Naive thymus-derived CD8-positive, alpha-beta T cell (primary cell): ENCODE measurements at places on chromosomes 4 and X. TPM values are rescaled to one million over a fixed set of nuclear protein-coding genes. Genes with fewer than 3 reads are reported as not detected.

GRCh38 chrX:21926527-21927278 lies 13.8 kb upstream of the SMS start:
- DNase-seq, result no peak

DNA sequence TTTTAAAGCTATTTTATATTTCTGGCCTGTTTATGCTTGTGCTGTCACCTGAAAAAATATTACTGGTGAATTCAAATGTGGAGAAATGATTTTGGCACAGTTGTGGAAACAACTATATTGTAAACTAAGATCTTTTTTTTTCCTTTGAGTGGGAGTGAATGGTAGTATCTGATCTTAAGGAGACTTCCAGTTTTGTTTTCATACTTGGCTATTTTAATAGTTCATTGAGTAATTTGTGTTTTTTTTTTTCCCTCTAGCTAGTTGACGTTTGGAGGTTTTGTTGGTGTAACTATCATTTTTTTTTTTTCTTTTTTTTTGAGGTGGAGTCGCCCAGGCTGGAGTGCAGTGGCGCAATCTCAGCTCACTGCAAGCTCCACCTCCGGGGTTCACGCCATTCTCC lies 10.5 kb downstream of the STAG2 start:
- no peak for DNase-seq

DNA sequence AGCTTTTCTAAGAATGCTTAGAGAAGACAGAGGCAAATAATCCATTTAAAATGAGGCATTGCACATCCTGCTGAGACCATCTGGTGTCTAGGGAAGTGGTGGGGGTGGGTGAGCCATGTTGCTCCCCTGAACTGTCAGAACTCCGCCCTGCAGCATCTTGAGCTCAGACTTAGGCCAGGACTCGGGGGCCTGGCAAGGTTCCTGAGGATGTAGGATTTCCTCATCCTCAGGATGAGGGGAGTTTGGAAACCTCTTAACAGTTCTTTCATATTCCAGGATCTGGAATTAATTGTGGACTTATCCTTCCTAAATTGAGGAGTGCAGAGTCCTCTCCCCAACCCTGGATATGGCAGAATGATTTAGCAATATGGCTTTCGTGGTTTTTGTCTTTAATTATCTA lies 6.6 kb downstream of the TLL1 start:
- no peak for DNase-seq

The OPRPN gene
- not detected for total RNA-seq

DNA sequence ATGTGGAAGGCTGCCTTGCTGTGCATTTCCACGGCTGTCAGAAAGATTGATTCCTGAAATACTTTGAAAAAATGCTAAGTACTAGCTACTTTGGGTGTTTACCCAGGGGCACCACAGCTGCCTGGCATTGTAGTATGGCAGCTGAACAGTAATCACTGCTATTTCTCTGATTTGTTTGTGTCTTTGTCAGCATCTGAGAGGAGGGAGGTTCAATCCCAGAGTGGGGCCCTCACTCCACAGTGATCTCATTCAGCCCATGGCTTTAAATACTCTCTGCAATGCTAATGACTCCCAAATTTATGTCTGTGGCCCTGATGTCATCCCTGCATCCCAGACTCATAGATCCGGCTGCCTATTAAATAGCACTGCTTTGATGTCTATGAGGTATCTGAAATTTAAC lies 575.3 kb upstream of the MAGEB2 start:
- no peak for DNase-seq

GRCh38 chr4:169492436-169493163 lies 119.8 kb downstream of the NEK1 start:
- peak; percentile 2 for DNase-seq

The TBC1D1 gene
- 49.1 TPM for total RNA-seq

- no peak for DNase-seq
Observed at GRCh38 chr4:145218251-145218650, 37.9 kb upstream of the OTUD4 start.

The OPHN1 gene
- not detected for total RNA-seq

The MUC7 gene
- not detected for total RNA-seq

GRCh38 chr4:93467484-93468155 lies 360.9 kb upstream of the ATOH1 start:
- DNase-seq, result no peak

The ZNF330 gene
- total RNA-seq, result 34.8 TPM

GRCh38 chr4:150591904-150592303 lies 10.0 kb downstream of the MAB21L2 start:
- DNase-seq, result no peak

GRCh38 chrX:69034451-69034850 lies 130.8 kb downstream of the PJA1 start:
- no peak for DNase-seq

The LINC00632 gene
- total RNA-seq, result not detected

- DNase-seq, result no peak
Observed at GRCh38 chr4:152784490-152785350, 5.0 kb downstream of the ARFIP1 start.

DNA sequence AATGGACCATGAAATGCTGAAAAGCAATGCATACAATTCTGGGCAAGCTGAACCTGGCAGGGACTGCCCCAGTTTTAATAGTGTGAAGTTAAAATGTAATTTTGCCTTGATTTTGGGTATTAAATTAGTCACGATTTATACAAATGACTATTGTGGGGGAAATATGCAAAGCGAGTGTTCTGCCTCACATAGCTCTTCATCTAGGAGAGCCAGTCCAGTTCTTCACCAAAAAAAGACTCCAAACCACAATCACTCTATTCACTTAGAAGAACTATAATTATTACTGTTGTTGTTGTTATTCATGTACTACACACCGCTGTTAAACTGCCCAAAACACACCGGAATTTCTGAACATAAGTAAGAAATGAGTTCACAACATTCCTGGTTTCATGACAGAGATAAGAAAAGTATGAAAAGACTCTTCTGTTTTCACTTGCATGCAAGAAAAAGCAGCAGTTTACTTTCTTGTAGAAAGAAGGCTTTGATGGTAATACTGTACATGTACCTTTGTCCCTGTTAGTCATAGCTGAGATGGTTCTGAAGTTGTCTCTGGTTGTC lies 101.9 kb downstream of the QRFPR start:
- DNase-seq, result no peak

The BMP3 gene
- not detected for total RNA-seq

GRCh38 chrX:30892591-30892990 lies 3.5 kb upstream of the TAB3 start:
- DNase-seq, result no peak

GRCh38 chr4:152684007-152684406 lies 4.2 kb upstream of the TMEM154 start:
- DNase-seq, result no peak

DNA sequence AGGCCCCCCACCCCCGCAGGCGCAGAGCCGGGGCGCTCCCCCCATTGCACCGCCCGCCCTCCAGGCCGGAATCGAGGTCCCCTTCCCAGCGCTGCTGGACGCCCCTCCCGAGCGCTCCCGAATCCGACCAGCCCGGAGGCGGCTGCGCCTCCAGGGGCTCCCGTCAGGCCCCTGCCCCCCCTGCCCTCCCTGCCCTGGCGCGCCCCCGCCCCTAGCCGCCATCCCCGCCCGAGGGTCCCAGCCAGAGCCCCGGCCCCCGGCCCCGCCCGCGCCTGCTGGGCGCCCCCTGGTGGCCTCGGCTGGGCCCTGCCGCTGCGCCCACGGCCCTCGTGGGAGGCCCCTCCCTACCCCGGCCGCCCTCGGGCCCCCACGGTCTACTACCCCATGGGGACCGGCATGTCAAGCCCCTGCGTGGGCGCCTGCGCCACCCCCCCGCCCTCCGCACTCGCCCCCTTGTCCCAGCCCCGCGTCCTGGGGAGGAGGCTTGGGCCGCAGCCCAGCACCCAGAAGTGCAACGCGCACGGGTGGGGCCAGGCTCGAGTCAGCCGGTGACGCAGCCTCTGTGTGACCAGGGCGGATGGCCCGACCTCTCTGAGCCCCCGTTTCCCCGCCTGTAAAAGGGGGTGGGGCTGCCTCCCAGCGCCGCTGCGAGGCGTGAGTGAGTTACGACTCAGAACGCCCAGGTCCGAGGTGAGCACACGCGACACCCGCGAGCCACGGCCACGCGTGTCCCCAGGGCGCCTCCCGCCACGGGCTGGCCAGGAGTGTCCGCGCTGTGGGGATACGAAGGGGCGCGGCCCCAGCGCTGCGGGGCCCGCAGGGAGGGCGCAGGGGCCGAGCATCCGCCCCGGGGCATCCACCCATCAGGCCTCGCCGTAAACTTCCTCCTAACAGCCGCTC lies 104.9 kb downstream of the FAM53A start:
- DNase-seq, result peak; percentile 74

DNA sequence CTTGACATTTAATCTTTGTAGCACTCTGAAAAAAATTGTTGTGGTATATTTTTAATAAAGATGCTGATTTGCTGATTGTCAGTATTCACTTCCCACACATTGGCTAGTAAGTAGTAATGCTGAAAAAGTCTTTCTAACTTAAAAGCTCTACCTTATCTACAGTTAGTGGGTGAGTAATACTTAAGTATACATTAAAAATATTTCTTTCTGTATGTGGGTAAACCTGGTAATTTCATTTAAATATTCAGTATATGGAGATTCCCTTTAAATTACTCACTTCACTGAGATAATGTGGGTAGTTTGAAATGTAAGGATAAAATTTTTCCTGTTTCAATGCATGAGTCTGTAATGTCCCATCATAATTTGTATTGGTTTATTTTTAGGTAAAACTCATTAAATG lies 5.6 kb downstream of the TMEM33 start:
- no peak for DNase-seq

DNA sequence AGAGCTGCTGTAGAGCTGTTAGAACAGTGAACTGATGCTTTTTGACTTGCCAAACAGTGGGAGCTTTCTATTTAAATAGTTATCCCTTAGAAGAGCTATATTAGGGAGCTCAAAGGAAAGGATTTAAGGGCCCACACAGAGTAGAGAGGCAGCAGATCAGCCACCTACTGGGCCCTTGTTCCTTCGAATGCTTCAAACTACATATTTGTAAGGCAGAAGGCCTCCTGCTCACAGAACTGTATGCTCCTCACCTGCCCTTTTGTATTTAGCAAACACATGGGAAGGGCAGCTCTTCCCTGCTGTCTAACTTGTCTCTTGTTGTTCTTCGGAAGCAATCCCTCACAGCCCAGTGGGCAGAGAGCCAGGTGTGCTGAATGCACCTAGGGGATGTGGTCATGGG lies 38.0 kb downstream of the IL1RAPL1 start:
- DNase-seq, result no peak

DNA sequence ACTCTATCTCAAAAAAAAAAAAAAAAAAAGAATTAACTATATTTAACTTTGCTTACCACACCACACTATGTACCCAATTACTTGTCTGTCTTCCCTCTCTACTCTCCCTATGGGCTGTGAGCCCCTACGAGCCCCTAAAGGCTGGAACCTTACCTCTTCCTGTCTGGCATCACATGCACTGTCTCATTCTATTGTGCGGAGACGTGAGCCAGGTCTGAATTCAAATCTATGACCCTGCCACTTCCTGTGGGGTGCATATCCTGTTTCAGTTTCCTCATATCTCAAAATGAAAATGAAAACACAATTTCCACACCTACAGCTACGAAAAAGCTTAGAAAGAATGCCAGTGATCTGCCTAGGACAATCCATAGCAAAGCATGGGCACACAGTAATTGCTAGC lies 42.9 kb upstream of the HS3ST1 start:
- DNase-seq, result peak; percentile 62

The IL21 gene
- total RNA-seq, result not detected

The GPR82 gene
- not detected for total RNA-seq

The GAK gene
- total RNA-seq, result 162 TPM

- DNase-seq, result no peak
Observed at GRCh38 chr4:107122736-107123135, 86.6 kb upstream of the DKK2 start.

- DNase-seq, result no peak
Observed at GRCh38 chrX:9337046-9337445, 127.8 kb upstream of the TBL1X start.

GRCh38 chr4:123127875-123128274 lies 205.5 kb upstream of the NUDT6 start:
- DNase-seq, result no peak

DNA sequence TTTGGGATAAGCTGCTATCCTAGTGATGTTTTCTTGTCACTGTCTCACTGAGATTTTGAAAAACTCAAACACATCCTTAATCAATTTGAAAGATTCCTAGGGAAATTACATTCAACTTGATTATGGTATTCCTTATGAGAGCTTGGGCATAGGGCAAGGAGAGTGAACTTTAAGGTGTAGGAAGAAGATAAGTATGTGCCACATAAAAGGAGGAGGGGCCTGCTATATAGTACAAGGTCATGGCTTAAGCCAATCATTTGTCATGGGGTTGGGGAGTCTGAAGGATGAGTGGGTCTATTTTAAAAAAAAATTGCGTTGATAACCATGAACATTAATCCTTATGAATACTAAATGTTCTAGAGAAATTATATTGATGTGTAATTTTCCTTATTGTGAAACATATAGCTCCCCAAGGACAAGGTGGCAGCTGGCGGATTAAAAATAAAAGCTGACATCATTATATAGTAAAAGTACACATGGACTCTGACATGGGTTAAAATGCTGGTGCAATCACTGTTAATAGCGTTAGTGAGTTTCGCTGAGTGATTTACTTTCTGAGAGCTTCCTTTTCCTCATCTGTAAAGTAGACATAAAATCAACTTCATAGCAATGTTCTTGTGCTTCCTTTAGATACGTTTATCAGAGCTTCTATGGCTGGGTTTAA lies 17.4 kb downstream of the GALNT7 start:
- DNase-seq, result no peak

DNA sequence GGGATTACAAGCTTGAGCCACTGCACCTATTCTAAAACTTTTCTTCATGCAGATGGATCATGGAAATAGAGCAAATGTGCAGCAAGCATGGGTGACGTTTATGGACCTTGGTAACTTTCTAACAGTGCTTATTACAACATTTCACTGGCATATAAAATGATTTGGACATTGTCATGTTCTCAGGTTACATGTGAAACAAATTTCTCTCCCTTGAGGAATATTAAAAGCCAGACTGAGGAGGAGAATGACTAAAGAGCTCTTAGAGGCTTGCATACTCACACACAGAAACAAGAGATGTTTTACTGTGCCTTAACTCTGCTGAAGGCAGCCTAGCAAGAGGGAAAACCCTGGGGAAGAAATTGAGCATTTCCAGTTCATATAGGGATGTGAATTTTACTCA lies 38.6 kb upstream of the GPR101 start:
- no peak for DNase-seq

The CHIC2 gene
- total RNA-seq, result 49.5 TPM

The TRIML2 gene
- total RNA-seq, result not detected
